ENCODE measurements at places on chromosomes 2 and 18.

GRCh38 chr2:187994464-187995331 is 297.0 kb upstream of the GULP1 start:
- DNase-seq = peak; percentile 61

DNA sequence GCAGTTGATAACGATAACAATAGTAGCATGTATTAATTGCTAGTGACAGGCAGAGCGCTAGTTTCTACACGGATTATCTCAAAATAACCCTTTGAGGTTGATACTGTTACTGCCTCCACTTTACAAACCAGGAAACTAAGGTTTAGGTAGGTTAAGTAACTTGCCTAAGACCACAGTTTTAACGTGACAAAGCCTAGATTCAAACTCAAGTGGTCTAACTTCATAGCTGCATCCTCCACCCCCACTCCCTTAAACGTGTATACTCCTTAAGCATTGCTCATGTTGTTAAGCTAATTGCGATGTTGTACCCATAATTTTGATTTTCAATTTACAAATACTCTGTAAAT is 1.2 kb downstream of the ME2 start:
- no peak for DNase-seq

GRCh38 chr2:26745609-26746327 is 18.3 kb upstream of the SLC35F6 start:
- DNase-seq = peak; percentile 89

DNA sequence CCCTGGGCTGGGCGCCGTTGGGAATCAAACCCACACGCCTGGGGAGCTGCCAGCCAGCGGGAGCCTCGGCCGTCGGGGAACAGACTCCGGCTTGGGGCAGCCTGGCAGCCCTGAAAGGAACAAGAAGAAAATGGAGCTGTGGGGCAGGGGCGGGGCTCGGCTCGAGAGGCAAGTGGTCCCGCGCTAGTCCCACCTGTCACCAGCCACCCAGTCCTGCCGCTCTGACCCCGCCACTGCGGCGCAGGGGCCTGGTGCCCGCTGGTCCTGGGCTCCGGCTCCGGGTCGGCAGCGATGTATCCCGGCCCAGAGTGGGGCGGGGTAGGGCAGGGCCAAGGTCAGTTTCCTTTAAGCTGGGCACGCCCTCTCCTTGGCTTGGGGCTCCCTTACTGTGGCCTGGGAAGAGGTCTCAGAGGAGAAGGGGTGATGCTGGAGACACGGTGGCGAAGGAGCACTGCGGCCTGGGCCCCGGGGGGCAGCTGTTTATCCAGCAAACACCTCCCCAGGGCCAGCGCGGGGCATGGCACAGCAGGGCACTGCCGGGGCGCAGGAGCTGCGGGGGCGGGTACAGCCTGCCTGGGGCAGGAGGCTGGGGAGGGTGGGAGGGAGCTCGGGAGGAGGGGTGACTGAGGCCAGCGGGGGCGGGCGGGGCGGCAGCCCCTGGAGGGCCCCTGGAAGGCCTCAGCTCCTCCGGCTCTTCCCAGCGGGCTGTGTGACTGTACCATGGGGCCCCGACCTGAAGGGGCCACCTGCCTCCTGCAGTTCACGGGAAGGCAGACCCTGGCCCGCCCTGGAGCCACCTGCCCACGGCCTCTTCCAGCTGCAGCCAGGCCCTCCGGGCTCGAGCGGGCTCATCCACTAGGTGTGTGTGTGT is 15.6 kb downstream of the ODC1 start:
- peak; percentile 47 for DNase-seq

DNA sequence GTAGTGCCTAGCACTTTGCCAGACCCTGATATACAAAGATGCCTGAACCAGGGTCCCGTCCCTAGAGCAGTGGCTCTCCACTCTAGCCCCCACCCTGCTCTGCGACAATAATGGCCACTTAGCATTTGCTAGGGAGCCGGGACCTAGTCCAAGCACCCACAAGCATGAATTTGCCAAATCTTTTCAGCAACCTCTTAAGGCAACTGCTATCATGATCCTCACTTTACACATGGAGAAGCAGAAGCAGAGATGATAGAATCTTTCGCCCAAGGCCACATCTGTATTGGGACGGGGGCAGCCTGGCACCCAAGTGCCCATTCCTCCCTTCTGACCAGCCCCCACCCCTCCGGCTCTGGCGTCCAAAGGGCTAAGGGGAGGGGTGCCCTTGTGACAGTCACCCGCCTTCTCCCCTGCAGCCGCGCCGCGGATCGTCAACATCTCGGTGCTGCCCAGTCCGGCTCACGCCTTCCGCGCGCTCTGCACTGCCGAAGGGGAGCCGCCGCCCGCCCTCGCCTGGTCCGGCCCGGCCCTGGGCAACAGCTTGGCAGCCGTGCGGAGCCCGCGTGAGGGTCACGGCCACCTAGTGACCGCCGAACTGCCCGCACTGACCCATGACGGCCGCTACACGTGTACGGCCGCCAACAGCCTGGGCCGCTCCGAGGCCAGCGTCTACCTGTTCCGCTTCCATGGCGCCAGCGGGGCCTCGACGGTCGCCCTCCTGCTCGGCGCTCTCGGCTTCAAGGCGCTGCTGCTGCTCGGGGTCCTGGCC is 13.0 kb downstream of the SIGLEC15 start:
- no peak for DNase-seq

DNA sequence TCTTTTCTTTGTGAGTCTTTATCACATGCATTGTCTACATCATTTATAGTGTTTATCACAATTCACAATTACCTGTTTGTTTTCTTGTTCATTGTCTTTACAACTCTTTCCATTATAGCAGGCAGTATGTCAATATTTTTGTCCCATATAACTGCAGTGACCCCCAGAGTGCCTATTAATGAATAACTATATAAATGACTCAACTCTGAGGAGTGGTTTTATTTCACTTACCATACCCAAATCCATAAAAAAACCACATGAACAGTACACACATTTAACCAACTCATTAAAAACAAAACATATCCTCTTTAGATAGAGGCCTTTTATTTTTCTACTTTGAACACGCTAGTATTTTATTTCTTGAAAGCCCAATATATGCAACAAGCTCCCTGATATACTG is 1419.1 kb upstream of the NXPH2 start:
- DNase-seq = no peak

- DNase-seq = no peak
Measured at GRCh38 chr18:32326450-32327308, 136.8 kb downstream of the MEP1B start.

GRCh38 chr2:58291726-58292438 is 50.8 kb upstream of the FANCL start:
- DNase-seq = no peak

- no peak for DNase-seq
Measured at GRCh38 chr2:109052922-109053321, 63.9 kb upstream of the EDAR start.
